ENCODE measurements at places on chromosomes 4 and X.

- DNase-seq, result no peak
Observed at GRCh38 chr4:75708218-75708691, 16.1 kb upstream of the USO1 start.

DNA sequence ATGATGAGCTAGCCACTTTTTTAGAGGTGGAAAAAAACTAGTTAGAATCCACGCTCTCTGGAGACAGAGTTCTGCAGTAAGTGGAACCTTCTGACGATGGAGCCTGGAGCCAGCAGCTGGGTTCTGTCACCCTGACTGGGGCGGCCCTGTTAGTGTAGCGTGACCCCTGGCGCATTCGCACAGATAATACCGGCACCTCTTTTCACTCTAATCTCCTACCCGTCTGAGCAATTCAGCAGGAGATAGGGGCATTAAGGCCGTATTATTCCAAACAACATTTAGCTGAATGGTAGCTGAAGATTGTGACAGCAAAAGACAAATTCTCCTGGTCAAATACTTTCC is 292.6 kb downstream of the FBXO8 start:
- DNase-seq, result no peak

DNA sequence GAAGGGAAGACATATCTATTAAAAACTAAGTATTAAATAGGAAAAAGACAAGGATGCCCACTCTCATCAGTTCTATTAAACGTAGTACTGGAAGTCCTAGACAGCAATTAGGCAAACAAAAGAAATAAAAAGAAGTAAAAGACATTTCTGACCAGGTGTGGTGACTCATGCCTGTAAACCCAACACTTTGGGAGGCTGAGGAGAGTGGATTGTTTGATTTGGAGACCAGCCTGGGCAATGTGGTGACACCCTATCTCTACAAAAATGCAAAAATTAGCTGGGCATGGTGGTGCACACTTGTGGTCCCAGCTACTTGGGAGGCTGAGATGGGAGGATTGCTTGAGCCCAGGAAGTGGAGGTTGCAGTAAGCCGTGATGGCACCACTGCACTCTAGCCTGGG is 1071.8 kb downstream of the FAT4 start:
- no peak for DNase-seq

DNA sequence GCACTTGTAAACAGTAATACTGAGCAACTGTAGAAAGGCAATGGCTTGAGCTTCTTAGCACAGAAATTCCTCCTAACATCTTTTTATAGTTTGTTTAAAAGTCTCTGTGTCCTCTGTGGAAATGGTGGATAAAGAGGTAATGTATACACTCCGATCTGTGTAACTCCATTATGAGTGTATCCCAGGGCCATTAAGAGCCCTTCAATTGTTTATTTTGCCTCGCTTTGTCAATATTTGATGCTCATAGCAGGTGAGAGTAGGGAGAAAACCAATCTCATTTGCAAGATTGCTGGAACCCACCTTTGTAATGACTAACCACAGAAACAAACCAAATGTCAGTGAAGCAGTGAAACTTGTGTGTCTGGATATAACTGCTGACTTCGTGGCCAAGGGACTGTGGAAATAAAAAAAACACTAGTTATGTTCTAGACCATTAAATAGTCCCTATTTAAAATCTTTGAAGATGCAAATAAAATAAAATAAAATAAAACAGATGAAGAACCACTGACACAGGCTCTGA is 598.2 kb upstream of the BOD1L1 start:
- peak; percentile 72 for DNase-seq

- DNase-seq, result no peak
Observed at GRCh38 chrX:154437971-154438893, 1.3 kb downstream of the GDI1 start.
